HepG2 (cell line): ENCODE measurements at places on chromosomes 7 and 10.

GRCh38 chr7:85412912-85413311 is 226.1 kb upstream of the SEMA3D start:
- no peaks in the 10 kb centered on the region for H3K36me3 ChIP-seq
- H3K4me3 ChIP-seq: no peak overlapping the region
- H3K27ac ChIP-seq: no peak overlapping the region

GRCh38 chr7:30475580-30475979 is 3.0 kb downstream of the NOD1 start:
- H3K4me3 ChIP-seq: no peak overlapping the region
- H3K36me3 ChIP-seq: no peaks in the 10 kb centered on the region
- no peak overlapping the region for H3K27ac ChIP-seq
- DNase-seq: no peak
- H3K27me3 ChIP-seq: 0 out of 2 replicates have a peak, but pooled peaks cover 1% of the 10 kb centered on the region

DNA sequence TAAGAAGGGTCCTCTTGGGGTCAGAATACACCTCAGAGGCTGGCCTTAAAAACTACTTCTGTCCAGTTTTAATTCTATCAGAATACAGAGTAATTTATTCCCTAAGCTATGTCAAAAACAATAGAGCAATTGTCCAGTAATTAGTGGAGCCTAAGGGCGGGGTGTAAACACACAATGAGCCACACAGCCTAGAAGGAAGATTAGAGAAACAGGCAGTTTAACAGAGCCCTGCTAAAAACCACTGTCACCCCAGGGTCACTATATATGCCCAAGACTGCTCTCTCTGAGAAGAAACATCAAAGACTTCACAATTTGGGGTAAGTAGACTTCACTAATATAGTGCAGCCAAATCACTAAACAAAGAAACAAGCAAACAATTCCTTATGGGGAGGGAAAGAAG is 27.2 kb upstream of the WNT2 start:
- H3K4me1 ChIP-seq: no peaks in the 10 kb centered on the region
- no peak for DNase-seq
- H3K27ac ChIP-seq: no peak overlapping the region
- H3K4me3 ChIP-seq: no peak overlapping the region

DNA sequence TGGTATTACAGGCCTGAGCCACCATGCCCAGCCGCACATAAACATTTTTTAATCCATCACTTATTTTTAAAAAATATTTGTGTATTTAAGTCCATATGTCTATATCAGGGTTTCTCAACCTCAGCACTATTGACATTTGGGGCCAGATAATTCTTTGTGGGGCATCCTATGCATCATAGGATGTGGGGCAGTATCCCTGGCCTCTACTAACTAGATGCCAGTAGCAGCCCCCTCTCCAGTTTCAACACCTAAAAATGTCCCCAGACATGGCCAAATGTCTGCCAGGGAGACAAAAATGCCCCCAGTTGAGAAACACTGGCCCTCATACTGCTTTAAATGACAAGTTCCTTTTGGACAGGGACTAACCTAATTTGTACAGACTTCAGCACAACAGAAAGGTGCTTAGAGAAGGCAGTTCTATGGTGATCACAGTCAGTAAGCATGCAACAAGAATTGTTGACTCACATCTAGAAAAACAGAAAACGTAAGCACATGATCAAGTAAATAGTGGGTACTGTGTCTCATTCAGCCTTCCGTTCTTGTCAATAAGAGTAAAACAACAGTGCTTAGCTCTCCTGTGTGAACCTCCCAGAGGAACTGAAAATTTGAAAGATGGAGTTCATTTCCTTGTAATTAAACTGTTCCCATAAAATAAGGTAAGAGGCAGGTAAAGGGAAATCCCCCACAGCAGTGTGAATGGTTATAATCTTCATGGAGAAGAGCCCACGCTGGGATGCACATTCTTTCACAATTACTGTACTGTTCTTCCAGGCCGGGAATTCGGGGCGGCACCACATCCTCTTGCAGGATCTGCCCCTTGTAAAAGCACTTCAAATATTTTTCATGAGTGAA is 17.3 kb upstream of the ADRB1 start:
- no peaks in the 10 kb centered on the region for H3K36me3 ChIP-seq
- H3K27me3 ChIP-seq: no peaks in the 10 kb centered on the region; the same call in 1 of the 2 replicates
- H3K27ac ChIP-seq: no peak overlapping the region
- DNase-seq: peak; percentile 2
- peaks cover 8% of the 10 kb centered on the region; the same call in 1 of the 2 replicates for H3K4me1 ChIP-seq
- H3K4me3 ChIP-seq: no peak overlapping the region

- H3K4me1 ChIP-seq: no peaks in the 10 kb centered on the region
- no peak overlapping the region for H3K4me3 ChIP-seq
- H3K27me3 ChIP-seq: no peaks in the 10 kb centered on the region; the same call in 2 of the 3 replicates
- no peak overlapping the region for H3K27ac ChIP-seq
- H3K36me3 ChIP-seq: no peaks in the 10 kb centered on the region
- DNase-seq: no peak
These were observed 18.1 kb upstream of the RAB18 start for GRCh38 chr10:27485986-27486385.
